ENCODE measurements at places on chromosomes 16 and 17.
A peak's percentile ranks its signal among the peaks of the same experiment; 100 is the strongest.

DNA sequence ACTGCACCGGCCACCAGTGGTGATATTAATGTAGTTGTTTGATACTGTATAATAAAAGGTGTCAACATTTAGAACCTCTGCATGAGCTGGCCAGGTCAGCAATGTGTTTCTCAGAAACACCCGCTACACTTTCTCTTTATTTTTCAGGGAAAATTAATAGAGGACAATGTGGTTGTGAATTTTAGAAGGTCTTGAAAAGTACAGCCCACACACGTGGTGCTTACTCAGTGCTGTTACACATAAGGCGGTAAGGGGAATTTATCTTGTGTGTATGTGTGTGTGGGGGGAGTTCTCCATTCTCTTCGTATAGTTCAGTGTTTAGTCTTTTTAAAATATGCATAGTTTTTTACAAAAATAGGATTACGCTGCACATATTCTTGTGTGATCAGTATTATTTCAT is 4.4 kb upstream of the ZFP1 start:
- no peak for DNase-seq

- no peak for DNase-seq
These were observed 184.7 kb downstream of the COPRS start for GRCh38 chr17:31674305-31674704.

DNA sequence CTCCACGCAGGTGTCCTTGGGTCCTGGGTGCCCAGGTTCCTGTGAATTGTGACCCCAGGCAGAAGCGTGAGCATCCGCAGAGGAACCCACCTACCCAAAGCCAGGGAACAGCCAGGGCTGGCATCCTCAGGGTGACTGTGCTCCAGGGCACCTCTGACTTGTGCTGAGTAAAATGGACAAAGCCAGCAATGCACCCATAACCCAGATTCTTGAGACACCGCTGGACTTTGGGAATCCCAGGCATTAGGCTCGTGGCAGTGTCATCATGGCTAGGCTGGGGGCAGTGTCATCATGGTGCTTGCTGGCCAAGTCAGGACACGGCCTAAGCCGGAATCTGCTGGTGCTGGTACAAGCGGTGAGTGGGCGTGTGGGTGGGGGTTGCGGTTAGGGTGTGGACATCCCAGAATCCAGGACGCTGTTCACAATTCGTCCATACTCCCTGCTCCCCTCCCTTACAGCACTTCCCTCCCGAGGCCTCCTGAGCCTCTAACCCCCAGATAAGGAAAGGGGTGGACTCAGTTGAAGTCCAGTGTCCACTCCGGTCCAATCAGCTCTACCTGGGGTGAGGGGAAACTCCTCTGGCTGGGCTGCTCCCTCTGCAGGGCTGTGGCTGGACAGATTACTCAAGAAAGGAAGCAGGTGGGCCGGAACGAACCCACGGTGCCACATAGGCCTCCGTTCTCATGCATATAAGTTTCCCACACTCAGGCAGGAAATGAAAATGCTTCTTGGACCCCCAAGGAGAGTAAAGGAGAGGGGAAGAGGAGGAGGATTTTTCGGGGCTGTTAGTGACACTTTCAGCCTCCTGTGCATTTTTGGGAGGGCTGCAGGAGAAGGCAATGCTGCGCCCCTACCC is 138.9 kb downstream of the SEC14L1 start:
- no peak for DNase-seq

DNA sequence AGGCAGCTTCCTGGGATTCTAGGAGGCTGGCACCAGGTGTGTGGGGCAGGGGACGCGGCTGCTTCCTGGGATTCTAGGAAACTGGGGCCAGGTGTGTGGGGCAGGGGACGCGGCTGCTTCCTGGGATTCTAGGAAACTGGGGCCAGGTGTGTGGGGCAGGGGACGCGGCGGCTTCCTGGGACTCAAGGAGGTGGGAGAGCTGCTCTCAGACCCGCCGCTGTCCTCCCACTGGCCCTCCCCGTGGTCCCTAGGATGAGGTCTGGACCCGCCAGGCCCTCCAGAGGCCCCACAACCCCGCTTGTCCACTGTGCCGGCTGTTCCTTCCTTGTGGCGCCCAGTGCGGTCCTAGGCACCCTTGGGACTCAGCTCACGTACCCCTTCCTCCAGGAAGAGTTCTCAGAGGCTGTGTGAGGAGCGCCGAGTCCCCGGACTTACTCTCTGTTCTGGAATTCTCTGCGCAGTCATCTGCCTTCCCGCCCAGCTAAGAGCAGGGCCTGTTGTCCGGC is 565 bp downstream of the DPEP1 start:
- no peak for DNase-seq

DNA sequence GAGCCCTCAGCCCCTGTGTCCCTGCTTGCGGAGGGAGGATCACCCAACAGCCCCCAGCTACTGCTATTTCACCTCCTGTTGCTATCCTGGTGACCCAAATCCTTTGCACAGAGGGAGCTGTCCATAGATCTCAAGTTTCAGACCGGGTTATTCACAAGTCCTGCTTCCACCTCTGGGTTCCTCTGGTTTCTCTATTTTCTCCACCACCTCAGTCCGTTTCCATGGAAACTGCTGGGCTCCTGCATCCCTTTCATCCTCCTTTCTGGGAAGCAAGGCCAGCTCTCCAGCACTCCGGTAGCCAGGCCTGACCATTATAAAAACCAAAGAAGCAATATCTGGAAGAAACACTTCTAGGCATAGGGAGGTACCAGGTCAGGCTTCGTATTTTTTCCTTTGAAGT is 4.8 kb upstream of the CALB2 start:
- no peak for DNase-seq

DNA sequence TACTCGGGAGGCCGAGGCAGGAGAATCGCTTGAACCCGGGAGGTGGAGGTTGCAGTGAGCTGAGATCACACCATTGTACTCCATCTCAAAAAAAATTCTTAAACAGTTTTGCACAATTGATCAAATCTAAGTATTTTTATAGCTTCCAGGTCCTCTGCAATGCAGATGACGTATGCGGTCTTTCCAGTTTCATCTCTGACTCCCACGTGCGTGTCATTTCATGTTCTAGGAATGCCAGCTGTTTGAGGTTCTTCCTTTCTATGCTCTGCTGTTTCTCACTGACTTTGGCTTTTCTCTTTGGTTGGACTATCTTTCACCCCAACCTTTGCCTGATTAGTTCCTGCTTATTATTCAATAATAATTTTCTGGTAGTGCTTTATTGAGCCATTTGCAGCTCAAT is 16.2 kb downstream of the CHP2 start:
- DNase-seq: no peak

- no peak for DNase-seq
These were observed 562 bp downstream of the ZC3H7A start for GRCh38 chr16:11796227-11797165.

DNA sequence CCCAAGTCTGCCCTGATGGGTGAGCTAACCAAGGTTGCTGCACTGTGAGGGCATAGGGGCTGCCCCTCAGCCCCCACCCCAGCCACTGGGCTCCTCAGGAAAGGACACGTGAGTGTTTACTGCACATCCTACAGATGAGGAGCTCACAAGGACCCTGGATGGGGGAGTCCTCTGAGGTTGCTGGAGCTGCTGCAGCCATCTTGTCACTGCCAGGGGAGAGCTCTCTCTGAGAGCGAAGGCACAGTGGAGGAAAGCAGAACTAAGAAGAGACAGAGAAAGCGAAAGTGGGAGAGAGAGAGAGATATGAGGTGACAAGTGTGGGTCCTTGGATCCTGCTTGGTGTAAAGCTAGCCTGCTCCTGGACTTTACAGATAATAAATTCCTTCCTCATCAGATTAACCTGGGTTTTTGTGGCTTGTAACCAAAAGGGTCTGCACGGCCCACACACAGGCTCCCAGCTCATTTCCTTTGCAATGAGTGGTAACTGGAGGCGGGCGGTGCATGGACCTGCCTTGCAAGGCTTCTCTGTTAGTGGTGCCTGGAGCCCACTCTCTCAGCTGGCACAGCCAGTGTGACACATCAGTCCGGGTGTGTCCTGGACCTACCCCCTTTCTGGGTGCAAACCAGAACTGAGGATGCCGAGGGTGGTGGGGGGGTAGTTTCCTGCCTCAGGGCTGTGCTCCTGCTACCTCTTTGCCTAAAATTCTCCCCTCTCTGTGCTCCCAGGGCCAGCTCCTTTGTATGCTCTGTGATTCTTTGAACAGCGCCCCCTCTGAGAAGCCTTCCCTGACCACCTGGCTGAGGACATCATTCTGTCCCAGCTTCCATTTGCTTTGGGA is 14.2 kb downstream of the SNX20 start:
- peak; percentile 64 for DNase-seq

- no peak for DNase-seq
These were observed 103.8 kb downstream of the ADAMTS18 start for GRCh38 chr16:77331043-77331442.

- no peak for DNase-seq
These were observed at the start of gene PRR35 for GRCh38 chr16:560204-560700. Gene PRR35 (plus strand): TSS chr16:560394. CDS start chr16:563295, 2,901 bp downstream.

GRCh38 chr16:49594685-49595498 is 221.3 kb downstream of the C16orf78 start:
- DNase-seq: no peak

GRCh38 chr17:44733753-44734152 is 25.0 kb upstream of the ADAM11 start:
- no peak for DNase-seq

DNA sequence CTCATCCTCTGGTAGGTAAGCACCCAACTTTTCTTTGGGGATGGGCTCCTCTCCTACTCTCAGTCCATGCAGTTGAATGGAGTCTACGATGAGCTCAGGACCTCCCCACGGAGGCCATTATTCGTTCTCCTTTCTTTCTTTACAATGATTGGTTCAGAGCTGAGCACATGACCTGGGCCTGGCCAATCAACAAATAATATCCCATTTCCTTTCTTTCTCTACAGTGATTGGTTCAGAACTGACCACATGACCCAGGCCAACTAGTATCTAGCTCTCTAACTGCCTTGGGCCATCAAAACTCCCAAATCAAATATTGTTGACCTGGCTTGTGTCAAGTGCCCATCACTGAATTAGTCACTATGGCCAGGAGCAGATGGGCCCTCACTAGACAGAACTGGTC is 129.2 kb downstream of the USP31 start:
- no peak for DNase-seq

DNA sequence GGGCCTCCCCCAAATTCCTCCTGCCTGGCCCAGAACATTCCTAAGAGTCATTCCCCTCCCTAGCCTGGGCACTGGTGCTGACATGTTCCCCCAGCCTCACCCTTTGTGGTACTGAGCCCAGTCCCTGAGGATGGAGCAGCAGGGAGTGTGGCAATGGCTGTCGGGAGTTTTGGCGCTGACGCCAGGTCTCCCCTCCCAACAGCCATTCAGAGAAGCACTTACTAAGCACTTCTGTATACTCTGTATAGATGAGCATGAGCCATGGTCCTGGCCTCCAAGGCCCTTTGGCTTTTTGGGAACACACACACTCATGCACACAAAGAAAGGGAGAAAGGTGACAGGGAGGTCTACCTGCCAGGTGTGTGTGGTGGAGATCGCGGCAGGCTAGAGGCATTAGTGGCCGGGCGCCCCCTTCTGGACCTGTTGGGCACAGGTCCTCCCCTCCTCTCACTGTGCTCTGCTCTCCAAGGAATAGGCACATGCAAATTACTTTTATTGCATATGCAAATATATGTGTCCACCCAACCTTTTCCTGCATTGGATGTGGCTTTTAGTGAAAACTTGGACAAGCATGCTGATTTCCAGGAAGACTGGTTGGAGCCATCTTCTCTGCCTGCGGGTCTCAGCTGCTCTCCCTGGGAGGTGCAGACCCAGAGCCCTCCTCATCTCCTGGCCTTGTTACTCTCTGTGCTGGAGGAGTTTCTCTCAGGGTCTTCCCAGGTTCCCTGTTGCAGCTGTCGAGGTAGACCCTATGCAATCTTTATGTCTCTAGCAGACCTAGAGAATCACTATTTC is 17.4 kb upstream of the C17orf107 start:
- peak; percentile 55 for DNase-seq

- DNase-seq: no peak
These were observed 15.2 kb downstream of the NUP93 start for GRCh38 chr16:56744996-56745640.

- no peak for DNase-seq
These were observed 249.0 kb upstream of the CCL2 start for GRCh38 chr17:34006126-34006525.

GRCh38 chr17:49984776-49985175 is 10.2 kb downstream of the DLX3 start:
- no peak for DNase-seq

DNA sequence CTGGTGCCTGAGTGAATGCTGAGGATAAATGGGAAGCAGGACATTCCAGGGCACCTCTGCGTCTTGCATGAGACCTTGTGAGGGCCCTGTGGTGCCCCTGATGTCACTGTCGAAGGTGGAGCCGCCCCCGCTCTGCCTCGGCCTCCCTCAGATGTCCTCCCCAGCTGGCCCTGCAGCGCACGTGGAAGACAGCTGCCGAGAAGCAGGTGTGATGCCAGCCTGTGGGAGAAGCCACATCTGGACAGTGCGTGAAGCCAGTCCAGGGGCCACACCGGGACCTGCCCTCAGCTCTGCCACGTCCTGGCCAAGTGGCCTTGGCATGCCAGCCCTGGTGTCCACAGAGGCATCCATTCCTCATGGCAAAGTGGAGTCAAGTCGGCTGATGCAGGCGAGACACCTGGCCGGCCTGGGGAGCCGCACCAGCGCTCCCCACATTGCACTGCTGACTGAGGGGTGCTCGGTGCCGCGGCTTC is 21.6 kb upstream of the METRNL start:
- DNase-seq: no peak

DNA sequence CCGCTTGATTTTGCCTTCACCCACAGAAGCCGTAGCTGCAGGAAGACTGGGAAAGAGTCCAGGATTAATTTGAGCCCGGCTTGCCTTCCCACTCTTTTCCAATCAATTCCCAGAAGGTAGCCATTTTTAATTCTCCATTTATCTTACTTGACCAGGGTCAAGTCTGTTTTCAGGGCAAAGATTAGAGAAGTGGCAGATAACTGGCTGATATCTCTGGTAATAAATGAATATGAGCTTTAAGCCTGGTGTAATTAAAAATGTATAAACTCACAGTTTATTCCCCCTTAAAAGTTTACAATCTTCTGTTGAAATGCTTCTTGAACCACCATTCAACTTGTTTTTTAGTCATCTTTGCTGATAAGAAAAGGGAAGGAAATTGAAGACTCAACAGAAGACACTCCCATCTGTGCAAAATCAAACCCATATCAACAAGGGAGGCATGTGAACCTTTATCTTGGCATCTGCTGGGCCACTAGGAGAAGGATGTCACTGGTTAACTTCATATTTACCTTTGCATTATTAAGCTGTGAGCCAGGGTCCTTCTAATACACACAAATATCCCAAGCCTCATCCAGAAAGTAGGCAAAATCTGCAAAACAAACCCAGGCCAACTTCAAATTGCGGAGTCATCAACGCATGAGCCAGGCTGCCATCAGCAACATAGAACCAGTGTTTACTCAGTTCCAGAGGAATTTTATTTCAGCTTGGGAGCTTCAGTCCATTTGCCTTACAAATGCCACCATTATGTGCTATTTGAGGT is 314.6 kb upstream of the MAF start:
- no peak for DNase-seq

DNA sequence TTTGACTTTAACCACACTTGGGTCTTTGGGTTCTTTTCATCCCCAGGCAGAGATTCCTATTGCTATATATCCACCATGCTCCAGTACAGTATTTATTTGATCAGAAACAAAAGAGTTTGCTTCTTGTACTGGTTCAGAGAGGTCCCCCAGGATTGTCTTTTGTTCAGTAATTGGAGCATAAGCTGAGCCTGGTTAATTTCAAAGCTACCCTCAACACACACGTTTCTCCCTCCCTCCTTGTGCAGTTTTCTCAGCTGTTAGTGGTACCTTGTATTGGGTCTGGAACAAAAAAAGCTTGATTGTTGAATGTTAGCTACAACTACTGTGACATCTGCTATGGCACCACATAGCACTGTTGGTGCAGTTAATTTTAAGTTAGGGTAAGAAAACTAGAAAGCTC is 50.0 kb downstream of the NUP93 start:
- DNase-seq: no peak

- DNase-seq: no peak
These were observed 20.7 kb downstream of the TRAP1 start for GRCh38 chr16:3696425-3697218.

Measured in activated CD4-positive, alpha-beta T cell treated with anti-CD3 and anti-CD28 coated beads, Interleukin-2, amount 50 U/mL, for 16 hours (primary cell).